GM12892 (cell line): ENCODE measurements at places on chromosomes 1 and 21.

GRCh38 chr1:154716614-154717527, 108.9 kb upstream of the ADAR start:
- DNase-seq: no peak

DNA sequence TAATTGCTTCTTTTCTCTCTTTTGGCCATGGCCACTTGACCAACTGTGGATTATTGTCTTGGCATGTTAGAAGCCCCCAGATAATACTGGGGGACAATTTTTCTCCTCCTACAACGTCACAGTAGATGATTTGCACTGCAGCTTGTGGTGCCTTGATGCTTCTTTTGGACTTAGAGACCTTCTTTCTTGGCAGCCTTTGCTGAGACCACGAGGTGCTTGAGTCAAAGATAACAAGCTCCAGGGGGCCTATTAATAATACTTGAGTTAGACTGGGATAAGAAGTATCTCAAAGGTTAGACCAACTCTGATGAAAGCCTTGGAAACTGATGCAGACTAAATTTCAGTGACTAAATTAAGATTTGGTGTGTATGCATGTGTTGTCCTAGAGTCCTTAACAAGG, 3.2 kb downstream of the PPP1R12B start:
- no peak for DNase-seq

- DNase-seq: no peak
These were observed 989.0 kb downstream of the PLA2G4A start for GRCh38 chr1:187817782-187818181.

GRCh38 chr1:222583079-222583478, 6.7 kb downstream of the TAF1A start:
- DNase-seq: no peak

- DNase-seq: no peak
These were observed 442 bp upstream of the PPP1R12B start for GRCh38 chr1:202348005-202348508.

- DNase-seq: no peak
These were observed 64.0 kb downstream of the PRDM2 start for GRCh38 chr1:13763991-13764390.

DNA sequence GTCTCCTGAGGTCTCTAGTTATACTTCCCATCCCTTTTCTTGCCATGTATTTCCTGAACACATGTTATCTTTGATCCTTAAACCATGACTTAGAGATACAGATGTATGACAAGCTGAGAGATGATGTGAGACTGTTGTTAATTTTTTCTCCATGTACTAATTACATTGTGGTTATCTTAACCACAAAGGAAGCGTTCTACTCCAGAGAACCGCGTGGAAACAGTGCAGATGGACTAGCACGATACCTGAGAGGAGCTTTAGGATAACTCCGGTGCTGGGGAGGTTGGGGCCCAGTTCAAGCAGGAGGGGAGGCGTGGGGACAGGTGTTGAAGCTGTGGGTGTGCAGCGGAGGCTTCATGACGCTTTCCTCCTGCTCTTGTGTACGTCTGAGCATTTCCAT, 17.5 kb downstream of the PDE9A start:
- DNase-seq: no peak

- DNase-seq: no peak
These were observed 37.0 kb downstream of the PGM1 start for GRCh38 chr1:63630238-63630637.

DNA sequence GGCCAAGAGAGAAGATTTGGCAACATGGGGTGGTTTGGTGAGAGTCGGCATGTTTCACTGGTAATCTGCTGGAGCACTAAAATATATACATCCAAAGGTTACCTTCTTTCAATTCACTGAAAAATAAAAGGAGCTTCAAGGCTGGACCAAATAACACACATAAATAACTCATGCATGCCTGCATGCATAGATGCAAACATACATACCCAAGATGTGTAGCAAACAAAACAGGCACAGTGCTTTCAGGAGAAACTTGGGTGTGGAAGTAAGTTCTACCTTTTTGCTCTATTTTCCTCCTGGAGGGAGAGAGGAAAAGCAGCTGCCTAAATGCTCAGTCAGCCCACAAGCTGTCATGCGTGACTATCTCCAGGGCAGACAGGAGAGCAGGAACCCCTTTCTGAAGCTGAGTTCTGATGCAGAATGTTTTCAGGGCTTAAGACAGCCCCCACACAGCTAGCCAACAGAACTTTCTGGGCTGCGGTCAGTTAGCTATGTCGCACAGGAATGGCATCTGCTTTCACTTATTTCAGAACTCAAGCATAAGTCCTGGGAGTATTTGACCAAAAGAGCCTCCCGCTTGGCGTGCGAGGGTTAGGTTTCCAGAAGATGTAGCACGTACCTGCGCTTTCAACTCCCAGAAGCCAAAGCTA, 166.2 kb downstream of the TOMM20 start:
- no peak for DNase-seq

DNA sequence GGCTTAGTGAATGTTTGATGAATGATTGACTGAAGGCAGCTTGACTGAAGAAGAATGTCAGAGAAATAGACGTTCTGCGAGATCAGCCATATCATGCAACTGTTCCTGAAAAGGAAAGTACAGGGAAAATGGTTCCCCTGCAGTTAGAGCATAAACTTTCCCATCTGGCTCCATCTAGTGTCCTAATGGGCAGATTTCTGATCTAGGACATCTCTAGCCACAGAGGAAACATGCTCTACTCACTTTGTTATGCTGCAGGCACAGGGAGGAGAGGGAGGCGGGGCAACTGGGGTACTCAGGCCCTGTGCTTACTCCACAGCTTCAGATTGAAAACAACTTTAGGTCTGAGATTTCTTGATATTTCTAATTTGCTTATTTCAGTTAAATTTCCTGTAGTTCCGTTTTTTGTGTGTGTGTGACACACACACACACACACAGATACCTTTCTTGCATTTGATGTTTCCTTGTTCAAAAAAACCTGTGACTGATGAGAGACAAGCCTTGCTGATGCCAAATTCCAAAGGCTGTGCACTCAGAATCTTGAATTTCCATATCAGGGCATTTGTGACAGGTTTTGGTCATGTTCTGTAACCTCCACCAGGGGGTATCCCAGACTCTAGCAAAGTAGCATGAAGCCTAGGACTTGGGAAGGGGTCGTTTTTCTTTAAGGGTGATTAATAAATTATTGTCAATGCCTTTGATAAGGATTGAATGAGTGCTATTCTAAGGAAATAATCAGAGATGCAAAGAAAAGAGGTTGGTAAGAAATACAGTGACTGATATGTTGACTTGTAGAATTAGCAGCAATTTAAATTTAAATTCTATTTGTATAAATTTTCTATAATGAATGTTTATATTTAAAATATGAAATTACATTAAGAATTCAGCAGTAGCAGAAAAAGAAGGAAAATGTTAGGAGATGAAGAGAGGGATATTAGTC, 139.7 kb upstream of the BEND5 start:
- DNase-seq: no peak

- DNase-seq: no peak
These were observed 36.1 kb upstream of the ZC3H12A start for GRCh38 chr1:37438037-37438868.

DNA sequence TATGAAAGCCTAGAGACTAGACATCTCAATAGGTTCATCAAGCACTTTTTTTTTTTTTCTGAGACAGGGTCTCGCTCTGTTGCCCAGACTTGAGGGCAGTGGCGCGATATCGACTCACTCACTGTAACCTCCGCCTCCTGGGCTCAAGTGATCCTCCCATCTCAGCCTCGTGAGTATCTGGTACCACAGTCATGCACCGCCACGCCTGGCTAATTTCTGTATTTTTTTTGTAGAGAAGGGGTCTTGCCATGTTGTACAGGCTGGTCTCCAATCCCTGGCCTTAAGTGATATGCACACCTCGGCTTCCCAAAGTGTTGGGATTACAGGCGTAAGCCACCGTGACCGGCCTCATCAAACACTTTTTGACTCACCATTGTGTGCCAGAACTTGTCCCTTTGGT, 613 bp upstream of the GPATCH4 start:
- no peak for DNase-seq

- DNase-seq: no peak
These were observed 400 bp upstream of the PGBD2 start for GRCh38 chr1:248905662-248906008.

- DNase-seq: no peak
These were observed 714 bp downstream of the DFFA start for GRCh38 chr1:10471411-10472219.

GRCh38 chr21:25944672-25945213, 210.0 kb downstream of the GABPA start:
- DNase-seq: no peak

DNA sequence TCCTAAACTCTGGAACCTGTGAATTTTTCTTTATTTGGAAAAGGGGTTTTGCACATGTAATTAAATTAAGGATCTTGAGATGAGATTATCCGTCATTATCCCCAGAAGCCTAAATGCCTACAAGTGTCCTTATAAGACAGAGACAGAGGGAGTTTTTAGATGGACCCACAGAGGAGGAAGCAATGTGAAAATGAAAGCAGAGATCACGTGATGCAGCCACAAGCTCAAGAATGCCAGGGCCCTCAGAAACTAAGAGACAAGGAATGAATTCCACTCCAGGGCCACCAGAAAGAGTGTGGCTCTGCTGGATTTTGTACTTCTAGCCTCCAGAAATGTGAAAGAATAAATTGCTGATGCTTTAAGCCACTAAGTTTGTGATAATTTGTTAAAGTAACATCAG, 183.6 kb upstream of the UBE2U start:
- DNase-seq: no peak

DNA sequence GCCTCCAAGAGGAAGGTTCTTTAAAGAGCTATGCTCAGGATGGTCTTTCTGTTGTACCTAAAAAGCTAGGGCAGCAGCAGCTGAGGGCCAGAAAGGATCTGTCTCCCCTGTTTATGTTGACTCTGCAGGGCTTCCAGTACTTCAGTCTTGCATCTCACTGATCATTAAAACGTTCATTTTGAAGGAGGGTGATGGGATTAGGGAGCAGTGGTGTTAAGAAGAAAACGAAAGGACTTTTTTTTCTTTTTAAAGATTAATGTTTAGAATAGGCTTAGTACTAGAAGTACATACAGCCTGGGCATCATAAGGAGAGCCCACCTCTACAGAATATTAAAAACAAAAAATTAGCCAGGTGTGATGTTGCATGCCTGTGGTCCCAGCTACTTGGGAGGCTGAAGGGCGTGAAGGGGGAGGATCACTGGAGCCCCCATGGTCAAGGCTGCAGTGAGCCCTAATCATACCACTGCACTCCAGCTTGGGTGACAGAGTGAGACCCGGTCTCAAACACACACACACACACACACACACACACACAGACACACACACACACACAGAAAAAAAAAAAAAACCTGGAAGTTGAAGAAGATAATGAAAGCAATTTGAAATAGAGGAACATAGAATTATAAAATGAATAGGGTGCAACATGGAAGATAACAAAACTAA, 2.9 kb downstream of the CR1L start:
- DNase-seq: no peak

DNA sequence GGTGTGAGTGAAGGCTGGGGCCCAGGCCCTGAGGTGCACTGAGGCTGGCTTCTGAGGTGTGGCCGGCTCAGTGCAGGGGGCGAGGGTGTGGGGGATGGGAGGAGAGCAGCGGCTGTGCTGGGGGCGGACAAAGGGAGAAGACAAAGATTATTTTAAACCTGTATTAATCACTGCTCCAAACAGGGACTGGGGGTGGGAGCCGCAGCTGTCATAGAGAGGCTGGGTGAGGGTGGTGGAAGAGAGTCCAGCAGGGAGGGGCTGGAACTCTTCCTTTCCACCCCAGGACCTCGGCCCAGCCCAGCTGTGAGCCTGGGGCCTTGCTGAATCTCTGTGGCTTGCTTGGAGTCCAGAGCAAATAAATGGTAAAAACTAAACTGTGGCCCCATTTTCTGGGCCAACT, 106.9 kb downstream of the KCND3 start:
- DNase-seq: no peak

GRCh38 chr1:69985901-69986439, 219.4 kb downstream of the LRRC40 start:
- DNase-seq: no peak

GRCh38 chr1:165686971-165687433, 11.4 kb downstream of the ALDH9A1 start:
- DNase-seq: no peak

DNA sequence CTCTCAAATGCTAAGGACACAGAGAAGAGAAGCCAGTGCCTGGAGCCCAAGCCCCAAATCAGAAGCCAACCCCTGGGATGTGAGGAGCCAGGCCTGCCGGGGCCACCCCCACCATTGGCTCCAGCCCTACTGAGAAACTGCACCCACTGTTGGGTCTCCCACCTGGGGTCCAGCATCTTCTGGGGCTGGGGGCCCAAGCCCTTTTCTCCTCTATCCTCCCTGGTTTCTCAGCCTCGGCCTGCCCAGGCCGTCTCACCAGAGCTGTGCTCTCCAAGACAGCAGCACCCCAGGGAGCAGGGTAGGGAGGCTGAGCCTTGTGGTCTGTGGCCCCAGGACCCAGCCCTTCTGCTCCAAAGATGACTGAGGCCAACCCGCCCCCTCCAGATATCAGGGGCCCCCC, 37.9 kb downstream of the SDC3 start:
- no peak for DNase-seq

GRCh38 chr1:161185732-161186311, 8.5 kb upstream of the B4GALT3 start:
- DNase-seq: no peak

DNA sequence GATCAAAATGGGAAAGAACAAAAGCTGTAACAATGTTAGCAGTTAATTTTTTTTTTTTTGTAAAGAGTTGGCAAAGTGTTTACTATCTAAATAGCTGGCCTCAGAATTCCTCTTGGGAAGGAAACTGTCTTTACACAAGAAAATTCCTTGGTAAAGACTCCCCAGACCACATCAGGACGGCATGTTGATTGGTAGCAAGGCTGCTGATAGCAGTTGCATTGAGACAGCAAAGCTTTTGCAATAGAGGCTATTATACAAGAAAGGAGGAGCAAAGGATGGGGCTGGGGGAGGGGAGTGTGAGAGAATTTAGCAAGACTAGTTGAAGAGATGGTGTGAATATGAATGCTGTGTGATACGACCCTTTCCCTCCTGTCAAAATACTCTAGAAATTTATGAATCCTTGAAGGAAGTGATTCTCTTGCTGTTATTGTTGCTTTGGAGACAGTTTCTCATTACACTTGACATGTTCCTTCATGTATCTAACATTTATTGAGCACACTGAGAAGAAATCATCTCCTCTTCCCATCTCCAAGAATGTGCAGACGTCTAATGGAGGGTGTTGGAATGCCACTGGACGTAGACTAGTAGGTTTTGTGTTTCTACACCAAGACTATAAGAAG, 355.6 kb downstream of the SIPA1L2 start:
- DNase-seq: no peak

DNA sequence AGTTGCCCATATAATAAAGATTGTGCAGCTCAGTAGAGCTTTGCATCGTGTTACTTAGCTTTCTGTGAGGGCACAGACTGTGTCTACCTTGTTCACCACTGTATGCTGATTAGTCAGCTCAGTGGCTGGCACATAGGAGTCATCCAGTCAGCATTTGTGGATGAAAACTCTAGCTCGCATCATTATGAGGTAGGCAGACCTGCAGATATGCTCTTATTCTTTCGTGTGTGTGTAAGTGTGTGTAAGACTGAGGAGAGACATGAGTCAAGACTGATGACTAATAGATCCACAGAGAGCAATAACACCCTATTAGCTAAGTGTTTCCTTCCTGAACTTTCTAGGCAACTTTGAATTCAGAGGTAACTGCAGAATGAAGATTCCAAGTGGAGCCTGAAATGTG, 17.1 kb downstream of the TTF2 start:
- no peak for DNase-seq

- no peak for DNase-seq
These were observed 62.6 kb upstream of the RPL11 start for GRCh38 chr1:23628951-23629387.

GRCh38 chr1:81144240-81144825, 656.4 kb upstream of the ADGRL2 start:
- DNase-seq: no peak
